Natural killer cell (primary cell): ENCODE measurements at places on chromosomes 5 and 9. TPM values are rescaled to one million over a fixed set of nuclear protein-coding genes. Genes with fewer than 3 reads are reported as not detected.

Gene WDR38
- total RNA-seq, result not detected

- DNase-seq, result no peak
These were observed 20.3 kb upstream of the MATR3 start for GRCh38 chr5:139273322-139273571.

DNA sequence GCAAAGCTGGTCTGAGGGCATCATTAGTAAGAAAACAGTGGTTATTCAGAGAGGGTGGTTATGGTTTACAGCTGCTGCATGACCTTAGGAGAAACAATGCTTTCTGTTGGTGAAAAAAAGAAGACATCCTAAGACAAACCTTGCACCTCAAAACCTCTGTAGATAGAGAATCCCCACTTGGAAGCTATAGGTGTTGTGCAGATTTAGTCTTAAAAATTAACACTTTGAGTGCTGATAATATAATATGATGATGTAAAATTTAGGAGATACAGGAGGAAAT lies 1.4 kb upstream of the PTTG1 start:
- no peak for DNase-seq

- DNase-seq, result no peak
These were observed 38.4 kb downstream of the RCL1 start for GRCh38 chr9:4831119-4831518.

- DNase-seq, result no peak
These were observed 41.2 kb upstream of the ABCA1 start for GRCh38 chr9:104969116-104969515.

DNA sequence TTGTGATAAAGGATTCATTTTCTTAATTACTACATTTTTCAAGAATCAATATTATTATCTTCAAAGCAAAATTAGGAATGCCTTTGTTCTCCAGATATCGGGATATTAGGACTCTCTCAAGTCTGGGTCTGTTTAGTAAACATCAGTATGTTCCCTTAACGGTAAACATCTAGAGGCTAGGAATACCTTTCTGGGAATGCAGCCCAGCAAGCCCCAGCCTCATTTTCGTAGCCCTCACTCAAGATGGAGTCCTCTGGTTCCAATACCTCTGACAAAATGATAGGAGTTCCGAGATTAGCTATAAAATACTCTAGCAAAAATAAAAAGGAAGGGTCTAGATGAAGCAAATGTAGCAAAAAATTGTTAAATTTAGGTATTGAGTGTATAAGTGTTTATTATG lies 84.5 kb downstream of the TEX10 start:
- DNase-seq, result no peak
